LHCN-M2 (cell line): ENCODE measurements at places on chromosomes 16 and 17. TPM values are rescaled to one million over a fixed set of nuclear protein-coding genes. Genes with fewer than 3 reads are reported as not detected.

DNA sequence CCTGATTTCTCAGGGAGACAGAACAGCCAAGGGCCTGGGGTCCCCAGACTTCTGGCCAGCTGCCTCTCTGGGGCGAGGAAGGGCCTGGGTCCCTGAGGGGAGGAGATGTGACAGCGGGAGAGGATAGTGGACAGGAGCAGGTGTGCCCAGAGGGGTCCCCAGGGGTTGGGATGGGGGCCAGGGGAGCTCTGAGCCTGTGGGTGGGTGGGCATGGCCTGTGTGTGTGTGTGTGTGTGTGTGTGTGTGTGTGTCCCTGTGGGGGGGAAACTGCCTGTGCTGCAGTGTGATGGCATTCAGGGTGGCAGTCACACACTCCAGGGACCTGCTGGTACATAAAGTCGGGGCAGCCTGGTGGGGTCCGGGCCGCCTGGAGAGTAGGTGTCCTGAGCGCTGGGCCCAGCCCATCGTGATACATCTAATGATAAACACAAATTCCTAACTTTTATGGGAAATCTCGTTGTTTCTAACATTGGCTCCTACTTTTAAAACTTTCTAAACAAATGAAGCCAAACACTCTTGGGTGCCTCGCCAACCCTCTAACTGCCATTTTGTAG is 1.4 kb downstream of the ITGB4 start:
- DNase-seq, result no peak

GRCh38 chr16:83814659-83814985 is 6.8 kb downstream of the HSBP1 start:
- DNase-seq, result no peak

DNA sequence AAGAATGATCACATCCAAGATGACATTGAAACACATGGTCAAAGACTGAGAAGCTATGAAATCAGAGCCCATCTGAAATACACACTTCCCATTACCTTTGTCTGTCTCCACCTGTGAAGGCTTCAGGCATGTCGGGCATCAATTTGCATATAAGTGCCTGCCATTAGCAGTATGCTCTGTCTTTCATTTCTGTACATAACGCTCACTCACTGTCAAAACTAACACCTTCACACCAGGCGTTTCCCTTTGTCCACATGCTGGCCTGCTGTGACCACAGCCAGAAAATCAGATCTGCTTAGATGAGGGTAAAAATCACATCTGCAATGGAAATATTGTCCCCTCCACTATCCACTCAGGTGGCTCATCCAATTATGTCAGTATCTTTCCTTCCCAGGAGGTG is 524.8 kb downstream of the TOX3 start:
- no peak for DNase-seq

DNA sequence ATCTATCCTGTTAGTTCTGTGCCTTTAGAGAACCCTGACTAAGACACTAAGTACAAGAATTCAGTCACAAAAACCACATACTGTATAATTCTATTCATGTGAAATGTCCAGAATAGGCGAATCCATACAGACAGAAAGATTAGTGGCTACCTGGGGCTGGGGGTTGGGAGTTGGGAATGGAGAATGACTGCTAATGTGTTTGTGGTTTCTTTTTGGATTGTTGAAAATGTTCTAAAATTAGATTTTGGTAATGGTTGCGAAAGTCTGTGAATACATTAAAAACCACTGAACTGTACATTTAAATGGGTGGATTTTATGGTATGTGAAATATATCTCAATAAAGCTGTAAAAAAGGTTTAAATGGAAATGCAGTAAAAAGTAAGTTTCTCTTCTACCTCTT is 80.4 kb upstream of the AKTIP start:
- DNase-seq, result no peak

- no peak for DNase-seq
These were observed 8.0 kb downstream of the CACNA1H start for GRCh38 chr16:1160773-1161348.

DNA sequence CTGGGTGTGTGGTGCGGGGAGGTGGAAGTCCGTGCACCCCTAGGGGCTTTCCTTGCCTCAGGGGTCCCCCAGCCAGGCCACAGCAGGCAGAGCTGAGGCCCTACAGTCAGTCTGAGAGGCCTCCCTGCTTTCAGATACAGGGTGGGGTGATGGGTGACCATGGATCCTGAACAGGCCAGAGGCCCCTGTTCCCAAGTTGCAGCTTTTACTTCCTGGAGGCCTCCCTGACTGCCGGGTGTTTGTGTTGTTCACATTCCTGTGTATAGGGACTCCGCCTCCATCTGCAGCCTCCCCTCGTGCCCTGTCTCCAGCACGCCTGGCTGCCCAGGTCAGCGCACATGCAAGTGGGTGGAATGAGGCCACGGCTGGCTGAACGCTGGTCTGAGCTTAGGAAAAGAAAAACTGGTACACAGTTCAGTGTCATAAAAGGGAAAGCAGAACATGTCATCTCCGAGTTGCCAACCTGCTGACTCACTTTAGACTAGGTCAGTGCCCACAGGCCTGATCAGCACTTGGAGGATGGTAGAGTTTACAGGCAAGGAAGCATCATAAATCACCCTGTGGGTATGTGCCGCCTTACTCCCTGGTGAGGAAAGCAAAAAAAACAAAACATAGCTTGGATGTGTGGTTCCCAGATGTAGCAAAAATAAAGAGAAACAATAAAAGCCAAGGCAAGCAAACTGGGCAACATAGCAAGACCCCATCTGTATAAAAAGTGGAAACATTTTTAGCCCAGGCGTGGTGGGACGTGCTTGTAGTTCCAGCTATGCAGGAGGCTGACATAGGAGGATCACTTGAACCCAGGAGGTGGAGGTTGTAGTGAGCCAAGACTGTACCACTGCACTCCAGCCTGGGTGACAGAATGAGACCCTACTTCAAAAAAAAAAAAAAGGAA is 6.2 kb upstream of the SLC7A6 start:
- DNase-seq, result peak; percentile 89

GRCh38 chr16:14121872-14122271 is 50.8 kb downstream of the MRTFB start:
- no peak for DNase-seq

DNA sequence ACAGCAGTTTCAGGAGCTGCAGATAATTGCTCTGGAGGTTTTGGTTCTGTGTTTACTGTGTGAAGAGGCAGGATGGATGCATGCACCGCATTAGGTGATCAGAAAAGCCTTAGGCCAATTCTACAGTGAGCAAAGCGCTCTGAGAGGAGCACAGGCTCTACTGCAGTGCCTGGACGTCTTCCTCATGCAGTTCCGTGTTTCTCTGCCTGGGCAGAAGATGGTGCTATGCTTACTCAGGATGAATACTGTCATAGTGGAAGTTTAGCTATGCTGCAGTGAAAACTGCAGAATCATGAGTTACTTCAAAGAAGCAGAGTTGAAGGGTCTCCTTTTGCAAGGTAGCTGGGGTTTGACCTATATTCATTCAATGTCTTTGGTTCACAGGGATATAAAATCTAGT is 1012.4 kb downstream of the KCNJ18 start:
- DNase-seq, result no peak

GRCh38 chr17:8935191-8935590 is 30.3 kb downstream of the PIK3R5 start:
- DNase-seq, result no peak

DNA sequence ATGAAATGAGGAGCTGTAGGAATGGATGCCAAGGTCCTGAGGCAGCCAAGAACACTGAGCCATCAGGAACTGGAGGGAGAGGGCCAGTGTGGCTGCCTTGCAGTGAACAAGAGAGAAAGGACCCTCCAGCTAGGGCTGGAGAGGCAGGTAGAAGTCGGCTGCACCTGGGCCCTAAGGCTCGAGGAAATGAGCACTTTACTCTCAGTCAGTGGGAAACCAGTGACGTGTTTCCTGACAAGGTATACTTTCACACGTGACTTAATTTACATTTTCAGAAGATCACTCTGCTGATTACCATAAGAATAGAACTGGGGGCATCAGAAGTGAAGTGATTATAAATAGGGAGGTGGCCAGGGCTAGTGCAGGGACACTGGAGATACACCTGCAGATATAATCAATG is 115.2 kb downstream of the C17orf67 start:
- DNase-seq, result no peak

DNA sequence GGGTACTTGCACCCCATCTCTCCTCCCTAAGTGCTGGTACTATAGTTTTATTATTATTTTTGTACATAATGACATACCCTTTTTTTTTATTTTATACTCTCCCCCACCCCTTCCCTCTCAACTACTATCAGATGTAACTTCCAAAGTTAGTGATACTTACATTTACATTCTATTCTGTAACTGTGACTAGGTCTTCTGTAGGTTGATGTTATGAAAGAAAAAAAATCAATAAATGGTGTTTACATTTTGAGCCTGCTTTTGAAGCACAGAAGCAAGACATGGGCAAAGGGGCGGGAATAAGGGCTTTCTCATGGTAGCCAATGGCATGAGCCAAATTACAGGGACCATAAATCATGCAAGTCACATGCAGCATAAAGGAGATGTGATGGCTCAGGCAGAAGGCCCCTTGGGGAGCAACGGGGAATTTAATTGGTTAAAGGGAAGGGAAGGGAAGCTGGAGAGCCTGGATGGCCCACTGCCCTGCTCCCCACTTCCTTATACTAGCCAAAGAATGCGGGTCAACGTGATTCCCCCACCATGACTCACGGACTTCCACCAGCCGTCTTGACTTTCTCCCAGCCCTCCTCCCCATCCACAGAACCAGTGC is 2.4 kb upstream of the ACSF2 start:
- peak; percentile 91 for DNase-seq

GRCh38 chr16:85645021-85645589 is 32.0 kb downstream of the GSE1 start:
- DNase-seq, result no peak

GRCh38 chr16:27236635-27237218 is 31.8 kb downstream of the NSMCE1 start:
- DNase-seq, result no peak

DNA sequence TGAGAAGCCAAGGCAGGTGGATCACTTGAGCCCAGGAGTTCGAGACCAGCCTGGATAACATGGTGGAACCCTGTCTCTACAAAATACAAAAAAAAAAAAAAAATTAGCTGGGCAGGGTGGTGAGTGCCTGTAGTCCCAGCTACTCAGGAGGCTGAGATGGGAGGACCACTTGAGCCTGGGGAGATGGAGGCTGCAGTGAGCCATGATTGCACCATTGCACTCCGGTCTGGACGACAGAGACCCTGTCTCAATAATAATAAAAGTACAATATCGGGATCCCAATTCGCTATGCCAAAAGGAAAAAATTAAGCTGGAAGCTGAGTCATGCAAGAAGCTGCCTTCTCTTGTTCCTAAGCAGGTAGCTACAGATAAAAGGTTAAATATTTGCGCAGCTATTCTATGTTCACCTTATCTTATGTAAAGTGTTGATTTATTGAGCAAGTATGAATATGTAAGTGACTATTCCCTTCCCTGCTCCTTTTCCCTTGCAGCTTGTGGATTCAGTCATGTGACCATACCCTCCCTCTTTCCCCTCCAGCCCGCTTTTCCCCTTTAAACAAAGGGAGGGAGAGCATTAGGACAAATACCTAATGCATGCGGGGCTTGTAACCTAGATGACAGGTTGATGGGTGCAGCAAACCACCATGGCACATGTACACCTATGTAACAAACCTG is 112.0 kb downstream of the LITAF start:
- DNase-seq, result no peak

- DNase-seq, result peak; percentile 93
These were observed 268.8 kb downstream of the SEC14L1 start for GRCh38 chr17:77409282-77410161.

GRCh38 chr16:86222547-86222946 is 287.8 kb upstream of the FOXF1 start:
- no peak for DNase-seq

GRCh38 chr16:8634991-8635736 is 13.7 kb downstream of the METTL22 start:
- no peak for DNase-seq

GRCh38 chr17:78347453-78347852 is 12.4 kb downstream of the SOCS3 start:
- no peak for DNase-seq

DNA sequence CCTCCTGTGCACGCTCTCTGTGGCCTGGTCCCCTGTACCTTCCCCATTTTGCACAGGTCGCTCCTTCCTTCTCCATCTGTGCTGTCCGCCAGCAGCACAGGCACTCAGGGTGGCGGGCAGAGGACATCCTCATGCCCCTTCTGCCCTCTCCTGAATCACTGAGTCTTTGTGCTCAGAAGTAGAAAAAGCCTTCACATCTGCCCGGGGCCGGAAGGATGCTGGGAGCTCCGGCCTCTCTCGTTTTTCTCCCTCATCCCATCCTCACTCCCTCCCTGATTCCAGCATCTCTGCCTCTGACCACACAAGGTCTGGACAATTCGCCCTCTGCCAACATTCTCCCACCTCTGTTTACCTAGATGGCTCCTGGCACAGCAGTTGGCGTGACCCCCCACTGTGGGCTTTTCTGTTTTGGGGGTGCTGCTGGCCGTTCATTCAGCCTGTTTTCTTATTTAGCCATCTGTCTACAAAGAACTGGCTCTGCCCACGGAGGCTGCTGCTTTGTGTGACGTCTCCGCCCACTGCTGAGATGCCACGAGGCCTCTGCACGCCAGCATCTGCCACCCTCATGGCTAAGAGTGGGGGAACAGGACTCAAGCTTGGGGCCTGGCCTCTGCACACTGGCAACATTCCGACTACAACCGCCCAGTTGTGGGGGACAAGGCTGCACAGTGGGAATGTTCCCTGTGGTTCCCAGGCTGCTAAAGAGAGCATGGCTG is 36.7 kb downstream of the SEC14L5 start:
- no peak for DNase-seq

GRCh38 chr17:72063262-72063661 is 57.6 kb upstream of the SOX9 start:
- DNase-seq, result no peak

DNA sequence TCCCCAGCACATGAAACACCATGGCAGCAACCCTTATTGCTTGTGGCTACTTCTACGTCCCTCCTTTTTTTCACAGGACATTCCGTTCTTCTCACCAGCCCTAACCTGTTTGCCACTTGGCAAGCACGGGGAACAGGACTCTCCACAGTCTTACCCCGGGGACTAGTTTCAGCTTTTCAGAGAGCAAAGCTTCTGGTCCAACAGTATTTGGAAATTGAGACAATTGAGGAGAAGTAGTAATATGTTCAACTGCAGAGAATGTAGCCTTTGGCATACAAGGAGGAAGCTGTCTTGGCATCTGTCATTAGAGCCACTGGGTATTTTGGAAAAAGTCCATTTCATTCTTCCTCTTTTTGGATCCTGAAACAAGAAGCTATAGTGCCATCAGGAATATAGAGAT is 65.7 kb downstream of the MAP2K6 start:
- DNase-seq, result no peak

The ITGB4 gene
- 0.17 and 5.5 TPM in 2 replicates for total RNA-seq

The FBXW10B gene
- 0.83 and 1.1 TPM in 2 replicates for total RNA-seq

The OR1F1 gene
- total RNA-seq, result not detected in 2 replicates

The CCL4 gene
- not detected in 2 replicates for total RNA-seq

The SMPD3 gene
- 0.17 TPM in 1 of 2 replicates, not detected in the other for total RNA-seq

The TERB1 gene
- not detected in 2 replicates for total RNA-seq

The ADAM11 gene
- 0.26 and 0.40 TPM in 2 replicates for total RNA-seq

The PLEKHH3 gene
- 18.7 and 20.4 TPM in 2 replicates for total RNA-seq
